Activated CD4-positive, alpha-beta memory T cell treated with anti-CD3 and anti-CD28 coated beads for 36 hours (primary cell): ENCODE measurements at places on chromosomes 5 and 9. TPM values are rescaled to one million over a fixed set of nuclear protein-coding genes. Genes with fewer than 3 reads are reported as not detected.

Gene BARX1
- total RNA-seq, result 0.44 TPM

DNA sequence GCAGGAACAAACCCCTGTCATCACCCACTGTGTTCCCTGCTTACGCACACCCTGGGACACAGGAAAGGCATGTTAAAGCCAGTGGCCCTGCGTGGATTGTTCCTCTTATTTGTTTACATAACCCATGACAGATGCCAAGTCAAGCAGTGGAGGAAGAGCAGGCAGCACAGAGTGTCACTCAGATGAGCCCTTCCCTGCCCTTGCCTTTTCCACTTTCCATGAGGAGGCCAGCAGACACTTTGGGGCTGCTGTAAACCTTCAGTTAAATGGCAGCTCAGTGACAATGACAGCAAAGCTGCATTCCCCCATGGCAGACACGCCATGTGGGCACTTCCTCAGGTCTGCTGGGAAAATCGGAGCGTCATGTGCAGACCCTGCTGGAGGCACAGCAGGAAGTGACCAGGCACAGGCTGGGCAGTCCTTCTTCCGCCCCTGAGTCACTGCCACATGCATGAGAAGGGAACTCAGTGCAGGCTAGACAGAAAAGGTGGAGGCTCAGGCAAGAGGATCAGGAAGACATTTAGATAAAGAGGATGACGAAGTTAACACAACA, 216.8 kb upstream of the PIK3R1 start:
- H3K4me1 ChIP-seq, result no peaks in the 10 kb centered on the region
- H3K27me3 ChIP-seq, result peaks cover under 1% of the 10 kb centered on the region
- no peak for DNase-seq
- no peaks in the 10 kb centered on the region for H3K36me3 ChIP-seq

GRCh38 chr9:17802249-17802857, 223.5 kb downstream of the SH3GL2 start:
- H3K36me3 ChIP-seq, result no peaks in the 10 kb centered on the region
- no peak for DNase-seq
- H3K4me3 ChIP-seq, result no peak overlapping the region
- H3K27me3 ChIP-seq, result no peaks in the 10 kb centered on the region
- H3K27ac ChIP-seq, result no peak overlapping the region
- no peaks in the 10 kb centered on the region for H3K4me1 ChIP-seq

DNA sequence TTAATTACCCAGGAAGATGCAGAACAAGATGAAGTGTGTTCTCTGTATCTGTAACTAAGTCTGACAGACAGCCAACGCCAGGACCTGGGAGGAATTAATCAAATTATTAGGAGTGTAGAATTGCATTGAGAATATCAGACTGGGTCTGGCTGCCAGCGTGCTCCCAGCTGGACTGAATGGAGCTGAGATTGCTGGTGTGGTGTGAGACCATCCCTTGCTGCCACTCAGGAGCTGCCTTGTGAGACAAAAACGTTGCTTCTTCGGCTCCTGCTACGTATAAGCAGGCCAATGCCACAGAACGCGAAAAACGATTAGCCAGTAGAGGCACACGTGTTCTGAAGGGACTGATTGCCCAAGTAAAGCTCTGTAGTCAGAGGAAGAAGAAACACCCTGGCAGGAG, 66.8 kb downstream of the AMBP start:
- H3K27ac ChIP-seq, result no peak overlapping the region
- no peaks in the 10 kb centered on the region for H3K36me3 ChIP-seq
- DNase-seq, result no peak

- DNase-seq, result peak; percentile 76
- H3K4me3 ChIP-seq, result no peak overlapping the region
- no peaks in the 10 kb centered on the region for H3K27me3 ChIP-seq
- H3K4me1 ChIP-seq, result peaks cover 27% of the 10 kb centered on the region
- no peak overlapping the region for H3K27ac ChIP-seq
- peaks cover 2% of the 10 kb centered on the region for H3K36me3 ChIP-seq
Observed at GRCh38 chr9:130235558-130236435, 29.8 kb upstream of the HMCN2 start.
